Fibroblast of skin of abdomen (primary cell): ENCODE measurements at places on chromosomes 4 and X.

GRCh38 chr4:52076731-52077130, 25.6 kb downstream of the SPATA18 start:
- DNase-seq, result no peak

GRCh38 chrX:28351801-28352200, 235.4 kb upstream of the IL1RAPL1 start:
- DNase-seq, result no peak

GRCh38 chr4:47882228-47882627, 32.2 kb downstream of the NFXL1 start:
- no peak for DNase-seq

DNA sequence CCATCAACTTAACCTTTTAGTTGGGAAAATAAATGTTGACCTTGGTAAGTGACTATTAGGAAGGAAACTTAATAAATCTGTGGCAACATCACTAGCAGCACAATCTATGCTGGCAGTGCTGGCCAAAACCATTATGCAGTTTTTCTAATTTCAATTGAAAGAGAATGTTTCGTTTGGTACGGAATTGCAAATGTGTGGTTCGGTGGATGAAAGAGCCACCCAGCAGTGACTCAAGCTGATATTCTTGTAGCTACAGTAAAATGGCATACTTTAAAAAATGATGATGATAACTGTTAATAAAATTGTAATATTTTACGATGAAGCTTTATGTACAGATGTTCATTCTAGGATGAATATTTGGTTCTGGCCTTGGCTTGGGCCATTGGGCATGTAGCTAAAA, 40.7 kb upstream of the AP1S2 start:
- DNase-seq, result no peak

GRCh38 chr4:186659935-186660334, 63.7 kb downstream of the FAT1 start:
- no peak for DNase-seq

DNA sequence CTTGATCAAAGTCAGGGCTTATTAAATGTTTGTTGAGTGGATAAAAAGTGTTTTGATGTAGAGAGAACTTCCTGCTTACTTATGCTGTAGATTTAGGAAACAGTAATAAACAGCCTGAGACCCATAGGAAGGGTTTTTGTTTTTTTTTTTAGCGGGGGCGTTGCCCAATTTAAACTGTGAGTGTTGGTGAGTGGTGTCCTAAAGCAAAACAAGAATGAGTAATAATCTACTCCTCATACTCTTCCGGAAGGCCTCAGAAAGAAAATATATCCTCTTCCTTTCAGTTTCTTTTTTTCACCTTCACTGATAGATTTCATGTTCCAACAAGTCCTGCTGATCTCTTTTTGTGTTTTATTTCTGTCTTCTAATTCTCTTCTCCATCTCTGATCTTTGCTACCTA, 104.4 kb upstream of the SCML1 start:
- no peak for DNase-seq

GRCh38 chr4:140858897-140859296, 102.7 kb upstream of the TBC1D9 start:
- DNase-seq, result no peak

- DNase-seq, result peak; percentile 81
Observed at GRCh38 chr4:105966051-105966450, 70.8 kb downstream of the NPNT start.

DNA sequence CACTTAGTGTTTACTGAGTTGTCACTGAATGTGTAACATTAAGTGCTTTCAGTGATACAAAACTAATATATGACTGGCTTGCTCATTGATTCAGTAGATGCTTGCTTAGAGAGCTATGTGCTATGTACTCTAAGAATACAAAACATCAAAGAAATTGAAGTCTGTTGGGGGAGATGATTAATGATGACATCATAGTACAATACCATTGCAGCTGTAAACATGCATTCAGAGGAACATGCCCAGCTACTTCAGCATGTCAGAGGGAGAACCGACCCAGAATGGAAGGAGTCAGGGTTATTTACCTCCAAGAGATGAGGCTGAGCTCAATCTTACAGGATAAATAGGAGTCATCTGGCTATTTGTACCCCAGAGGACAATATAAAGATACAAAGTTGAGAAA, 290.8 kb downstream of the TENM3 start:
- DNase-seq, result peak; percentile 55

DNA sequence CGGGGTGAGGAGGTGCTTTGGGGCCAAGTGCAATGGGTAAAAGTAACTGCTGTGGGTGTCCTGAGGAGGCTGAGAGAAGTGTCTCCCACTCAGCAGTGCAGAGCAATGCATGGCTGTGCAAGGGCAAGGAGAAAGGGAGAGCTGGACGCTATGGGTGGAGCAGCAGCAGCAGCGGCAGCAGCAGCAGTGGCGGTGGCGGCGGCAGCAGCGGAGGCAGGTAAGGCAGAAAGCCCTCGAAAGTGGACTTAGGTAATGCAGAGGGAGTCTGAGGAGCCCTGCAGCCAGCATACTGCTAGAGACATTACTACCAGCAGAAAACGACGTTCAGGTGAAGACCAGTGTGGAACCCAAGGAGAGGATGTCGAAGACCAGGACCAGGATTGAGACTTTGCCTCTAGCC, 82.1 kb downstream of the NYX start:
- DNase-seq, result no peak

- no peak for DNase-seq
Observed at GRCh38 chr4:3059943-3060342, 14.4 kb downstream of the HTT-AS start.

GRCh38 chr4:140257461-140258305, 103.7 kb upstream of the MAML3 start:
- DNase-seq, result no peak

DNA sequence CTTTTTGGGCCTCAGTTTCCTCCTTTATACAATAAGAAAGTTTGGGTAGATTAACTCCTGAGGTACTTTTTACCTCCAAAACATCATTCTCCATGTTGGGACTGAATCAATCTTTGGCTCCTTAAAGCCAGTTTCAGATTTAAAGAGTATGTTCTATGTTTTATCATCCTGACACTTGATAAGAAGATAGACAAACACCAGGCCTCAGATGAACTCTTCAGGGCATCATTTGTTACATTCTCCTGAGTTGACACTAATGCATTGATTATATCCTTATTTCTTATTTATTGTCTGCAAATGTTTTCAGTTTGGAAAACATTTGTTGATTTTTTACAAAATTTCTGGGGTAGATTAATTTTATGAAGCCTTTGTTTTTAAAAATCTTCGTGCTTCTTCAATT, 102.7 kb upstream of the CCSER1 start:
- no peak for DNase-seq

DNA sequence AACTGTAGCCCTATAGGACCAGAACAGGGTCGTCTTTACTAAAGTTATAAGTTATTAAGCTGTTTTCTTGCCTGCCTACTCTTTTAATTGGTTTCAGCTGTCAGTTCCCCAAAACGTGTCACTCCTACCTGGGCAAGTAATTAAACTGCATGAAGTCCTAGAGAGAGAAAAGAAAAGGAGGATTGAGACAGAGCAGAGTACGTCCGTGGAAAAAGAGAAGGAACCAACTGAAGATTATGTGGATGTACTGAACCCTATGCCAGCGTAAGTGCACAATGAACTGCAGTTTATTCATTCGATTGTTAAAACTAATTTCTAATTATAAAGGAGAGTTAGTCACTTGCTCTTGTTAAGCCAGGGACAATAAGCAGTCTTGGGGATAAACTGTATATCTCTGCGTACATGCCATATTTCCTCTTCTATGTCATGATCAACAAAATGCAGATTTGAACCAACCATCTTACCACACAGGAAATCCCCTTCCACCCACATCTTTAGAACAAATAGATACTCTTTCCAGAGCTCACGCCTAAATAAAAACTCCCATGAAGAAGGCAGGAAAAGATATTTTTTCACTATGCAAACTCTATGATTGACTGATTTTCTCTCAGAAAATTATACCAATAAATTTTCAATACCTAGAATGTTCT, 22.8 kb downstream of the STAP1 start:
- no peak for DNase-seq

- DNase-seq, result peak; percentile 55
Observed at GRCh38 chr4:188683571-188683970, 544.3 kb downstream of the TRIML1 start.

DNA sequence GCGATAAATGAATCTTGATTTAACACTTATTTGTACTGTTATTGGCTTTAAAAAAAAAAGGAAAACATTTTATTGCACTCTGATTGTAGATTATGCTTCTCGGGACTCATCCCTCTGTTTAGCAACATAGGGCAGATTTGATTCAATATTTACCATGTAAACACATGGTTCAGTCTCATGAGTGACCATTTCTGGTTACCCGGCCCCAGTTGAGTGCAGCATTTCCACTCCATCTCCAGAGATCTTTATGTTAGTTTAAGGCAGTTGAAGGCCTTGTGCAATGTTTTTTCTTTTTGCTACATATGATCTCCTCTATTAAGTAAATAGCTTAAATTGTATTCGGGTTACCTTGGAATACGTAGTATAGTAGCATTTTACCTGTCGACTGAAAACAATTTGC, 143.3 kb upstream of the RPS6KA3 start:
- DNase-seq, result no peak

- no peak for DNase-seq
Observed at GRCh38 chrX:75131973-75132627, 24.0 kb downstream of the ABCB7 start.

DNA sequence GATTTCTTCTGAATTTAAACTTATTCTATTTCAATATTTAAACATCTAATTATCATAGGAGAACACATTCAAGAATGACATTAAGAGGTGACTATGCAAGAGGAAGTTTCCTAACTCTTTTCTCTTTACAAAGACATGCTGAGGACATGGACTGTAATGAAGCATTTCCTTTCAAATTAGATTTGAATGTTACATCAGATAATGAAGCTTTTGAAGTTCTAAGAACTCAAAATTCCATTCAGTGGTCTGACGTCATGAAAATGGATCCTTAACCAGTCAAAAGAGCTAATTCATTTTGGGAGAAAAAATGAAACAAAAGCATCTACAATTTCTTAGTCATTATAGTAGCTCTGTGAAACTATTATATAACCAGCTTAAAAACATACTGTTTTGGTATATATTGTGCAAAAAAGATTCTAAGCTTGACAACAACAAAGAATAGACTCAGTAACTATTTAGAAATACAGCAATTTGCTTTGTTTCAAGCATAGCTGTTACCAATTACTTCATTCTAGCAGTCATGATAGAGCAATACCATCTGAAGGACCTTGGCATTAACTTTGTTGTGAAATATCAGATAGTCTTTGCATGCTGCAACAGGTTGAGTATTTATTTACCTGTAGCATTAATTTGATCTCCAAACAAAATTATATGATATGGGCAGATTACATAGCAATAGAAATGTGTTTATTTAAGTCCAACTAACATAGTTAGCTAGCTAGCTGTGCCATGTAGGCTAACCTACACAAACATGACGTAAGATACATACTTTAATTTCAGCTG, 13.7 kb upstream of the DTHD1 start:
- DNase-seq, result no peak

GRCh38 chr4:84412062-84412461, 87.0 kb downstream of the NKX6-1 start:
- no peak for DNase-seq

DNA sequence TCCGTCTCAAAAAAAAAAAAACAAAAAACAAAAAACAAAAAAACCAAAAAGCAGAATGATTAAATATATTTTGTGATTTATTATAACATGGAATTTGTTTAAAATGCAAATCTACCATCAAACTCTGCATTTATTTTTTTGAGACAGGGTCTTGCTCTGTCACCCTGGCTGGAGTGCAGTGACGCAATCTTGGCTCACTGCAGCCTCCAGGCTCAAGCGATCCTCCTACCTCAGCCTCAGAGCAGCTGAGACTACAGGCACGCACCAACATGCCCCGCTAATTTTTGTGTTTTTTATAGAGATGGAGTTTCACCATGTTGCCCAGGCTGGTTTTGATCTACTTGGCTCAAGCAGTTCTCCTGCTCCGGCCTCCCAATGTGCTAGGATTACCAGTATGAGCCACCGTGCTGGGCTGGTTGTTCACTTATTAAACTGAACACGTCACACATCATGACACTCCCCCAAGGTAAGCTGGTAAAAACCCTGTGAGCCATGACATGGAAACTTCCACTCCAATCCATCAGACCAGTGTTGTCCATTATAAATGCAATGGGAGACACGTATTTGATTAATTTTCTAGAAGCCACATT, 45.7 kb downstream of the RBM47 start:
- no peak for DNase-seq
